ENCODE measurements at places on chromosomes 1 and 21.

DNA sequence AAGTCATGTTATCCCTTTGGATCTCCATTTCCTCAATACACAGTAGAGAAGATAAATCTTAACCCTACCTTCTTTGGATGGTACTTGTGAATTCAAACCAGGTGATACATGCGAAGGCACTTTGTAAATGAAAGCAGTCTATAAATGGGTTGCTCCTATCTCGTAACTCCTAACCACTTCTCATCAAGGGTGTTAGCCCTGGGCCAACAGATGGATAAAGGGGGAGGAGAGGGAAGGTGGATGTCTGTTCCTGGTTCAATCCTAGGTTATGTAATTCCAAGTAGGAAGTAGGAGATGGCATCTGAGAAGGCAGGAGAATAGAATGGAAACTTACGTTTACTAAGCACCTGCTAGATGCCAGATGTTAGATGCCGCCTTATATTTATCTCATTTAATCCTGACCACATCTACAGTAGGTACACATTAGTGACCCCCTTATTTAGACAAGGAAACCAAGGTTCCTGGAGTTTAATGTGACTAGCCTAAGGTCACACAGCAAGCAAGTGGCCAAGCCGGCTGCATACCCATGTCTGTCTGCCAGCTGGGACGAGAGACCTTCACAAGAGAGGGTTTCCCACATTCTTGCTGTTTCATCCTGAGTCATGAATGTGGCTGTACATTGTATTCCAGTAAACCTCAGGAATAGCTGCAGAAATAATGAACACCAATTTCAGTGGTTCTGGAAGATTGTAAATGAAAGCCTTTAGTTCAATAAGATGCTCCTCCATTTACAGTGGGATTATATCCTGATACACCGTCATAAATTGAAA, 47.7 kb downstream of the ELAVL4 start:
- DNase-seq, result no peak

DNA sequence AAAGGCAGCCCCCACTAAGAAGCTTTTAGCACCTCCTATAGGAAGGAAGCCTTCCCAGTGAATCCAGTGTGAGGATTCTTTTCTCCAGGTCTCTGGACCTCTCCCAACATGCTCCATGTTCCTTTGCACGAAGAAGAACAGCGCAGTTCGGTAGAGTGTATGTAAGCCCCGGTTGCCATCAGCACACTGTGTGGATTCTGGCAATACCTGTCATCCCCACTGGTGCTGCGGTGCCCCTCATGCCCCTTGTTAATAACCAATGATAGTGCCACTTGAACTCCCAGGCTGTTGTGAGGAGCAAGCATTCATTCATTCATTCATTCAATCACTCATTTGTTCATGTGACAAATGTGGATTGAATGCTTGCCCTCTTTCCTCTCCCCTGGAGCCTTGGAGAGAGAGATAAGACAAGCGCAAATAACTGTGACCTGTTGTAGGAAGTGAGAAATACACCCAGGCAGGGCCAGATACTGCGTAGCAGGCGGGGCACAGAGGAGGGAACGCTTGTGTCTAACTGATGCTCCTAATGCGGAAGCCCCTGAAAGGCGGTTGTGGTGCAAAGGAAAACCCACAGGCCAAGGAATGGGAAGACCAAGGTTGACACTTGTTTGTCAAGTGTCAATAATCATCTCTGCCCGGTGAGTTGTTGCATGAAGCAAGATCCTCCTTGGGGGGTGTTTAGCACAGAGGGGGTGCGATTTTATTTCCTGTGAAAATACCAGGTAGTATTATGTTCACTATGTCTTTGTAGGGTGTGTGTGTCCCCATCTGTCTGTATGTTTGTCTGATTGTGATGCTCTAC, 9.8 kb downstream of the LGR6 start:
- DNase-seq, result peak; percentile 18

DNA sequence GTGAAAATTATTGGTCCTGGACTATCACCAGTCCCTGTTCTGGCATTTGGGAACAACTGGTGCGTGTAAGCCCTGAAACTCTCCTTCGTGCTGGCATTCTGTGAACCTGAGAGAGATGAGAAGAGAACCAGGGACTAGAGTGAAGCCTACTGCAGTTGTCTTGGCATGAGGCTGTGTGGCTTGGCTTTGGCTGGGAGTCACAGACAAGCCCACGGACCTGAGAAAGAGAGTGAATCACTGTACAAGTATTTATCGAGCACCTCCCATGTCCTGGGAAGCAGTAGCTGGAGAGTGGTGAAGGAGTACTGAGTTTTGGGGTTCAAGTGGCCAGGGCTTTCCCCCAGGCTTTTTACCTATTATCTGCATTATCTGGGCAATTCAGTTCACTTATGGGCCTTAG, 63.3 kb downstream of the FGGY start:
- DNase-seq, result no peak

DNA sequence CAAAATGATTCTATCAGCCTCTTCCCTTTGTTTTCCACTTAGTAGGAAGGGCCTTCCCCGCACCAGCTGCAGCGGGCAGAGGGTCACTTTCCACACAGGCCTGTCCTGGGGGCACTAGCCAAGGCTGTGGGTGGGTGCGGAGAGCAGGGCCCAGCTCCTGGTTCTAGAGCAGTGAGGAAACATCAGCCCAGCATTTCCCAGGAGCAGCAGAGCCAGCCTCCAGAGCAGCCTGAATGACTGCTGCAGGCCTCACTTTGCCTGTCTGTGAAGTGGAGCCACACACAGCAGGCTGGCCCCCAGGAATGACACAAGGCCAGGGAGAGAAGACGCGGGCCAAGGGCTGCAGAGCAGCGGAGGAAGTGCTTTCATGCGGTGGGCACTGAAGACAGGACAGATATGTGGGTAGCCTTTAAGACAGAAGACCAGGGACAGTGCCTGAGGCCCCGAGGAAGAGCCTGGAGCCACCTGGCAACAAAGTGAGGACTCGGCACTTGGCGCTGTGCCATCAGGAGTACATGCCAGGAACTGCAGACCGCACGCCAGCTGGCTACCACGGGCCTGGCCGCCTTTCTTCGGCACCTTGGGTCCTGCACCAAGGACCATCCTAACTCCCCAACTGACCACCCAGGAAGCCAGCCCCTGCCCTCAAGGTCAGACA, 42.0 kb downstream of the ACOT7 start:
- DNase-seq, result no peak

DNA sequence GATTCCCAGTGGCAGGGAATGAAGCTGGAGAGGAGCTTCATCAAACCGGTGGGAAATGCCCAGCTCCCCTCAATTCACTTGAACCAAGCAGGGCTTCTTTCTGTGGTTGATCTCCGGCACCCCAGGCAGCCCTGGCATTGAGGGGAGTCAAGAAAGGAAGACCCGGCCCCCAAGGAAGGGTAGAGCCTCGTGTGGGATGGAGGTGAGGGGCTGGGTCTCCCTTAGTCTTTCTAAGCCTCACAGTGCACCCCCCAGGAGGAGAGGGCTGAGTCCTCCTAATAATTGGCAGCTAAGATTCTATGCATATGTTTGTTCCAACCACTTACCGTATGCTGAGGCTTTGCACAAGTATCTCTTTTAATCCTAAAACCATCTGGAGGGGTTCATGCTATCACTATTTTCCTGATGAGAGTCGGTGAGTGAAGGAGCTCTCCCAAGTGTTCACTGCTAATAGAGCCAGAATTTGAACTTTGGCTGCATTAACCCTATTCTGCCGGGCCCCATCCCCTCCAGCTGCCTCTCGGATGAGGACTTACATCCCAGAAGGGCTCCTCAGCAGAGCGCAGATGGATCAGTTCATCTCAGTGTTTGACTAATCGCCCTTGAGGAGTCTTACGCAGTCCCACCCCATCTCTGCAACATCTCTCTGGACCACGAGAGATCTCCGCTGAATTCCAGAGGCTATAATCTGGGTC, 33.1 kb upstream of the TMEM51 start:
- no peak for DNase-seq

- peak; percentile 12 for DNase-seq
Measured at GRCh38 chr1:119327450-119328155, 41.0 kb upstream of the HAO2 start.

DNA sequence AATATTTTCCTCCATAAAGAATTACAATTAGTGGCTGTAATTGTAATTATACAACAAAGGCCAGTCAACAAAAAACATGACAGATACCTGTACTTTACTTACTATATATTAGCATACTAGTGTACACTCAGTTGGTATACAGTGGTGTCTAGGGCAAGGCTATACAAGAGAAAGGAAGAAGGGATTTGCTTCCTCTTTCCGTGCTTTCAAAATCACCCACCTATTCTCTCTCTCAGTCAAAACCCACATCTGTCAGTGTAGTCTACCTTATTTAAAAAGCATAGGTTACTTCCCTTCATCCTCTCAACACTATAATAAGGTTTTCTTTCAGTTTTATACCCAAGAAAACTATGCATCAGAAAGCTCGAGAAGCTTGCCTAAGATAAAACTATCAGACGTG, 355.8 kb upstream of the NR5A2 start:
- DNase-seq, result no peak

- no peak for DNase-seq
Measured at GRCh38 chr1:10947691-10948462, 64.6 kb upstream of the TARDBP start.

DNA sequence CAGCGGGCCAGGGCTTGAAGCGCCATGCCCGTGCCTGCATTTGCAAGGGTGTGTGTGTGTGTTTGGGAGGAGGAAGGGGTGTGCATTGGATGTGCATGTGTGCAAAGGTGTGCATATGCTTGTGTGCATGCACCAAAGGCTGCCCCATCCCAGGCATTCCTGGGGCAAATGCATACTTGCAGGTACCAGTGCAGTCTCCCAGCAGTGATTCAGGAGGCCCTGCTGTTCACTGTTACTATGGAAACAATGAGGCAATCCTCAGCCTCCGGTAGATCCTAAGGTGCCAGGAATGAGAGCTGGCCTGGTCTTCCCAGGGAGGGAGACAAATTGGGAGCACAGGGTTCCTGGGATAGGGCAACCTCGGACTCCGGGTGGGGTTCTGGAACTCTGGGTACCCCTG, 7.5 kb upstream of the FNDC5 start:
- no peak for DNase-seq

GRCh38 chr1:151993084-151993733, 450 bp downstream of the S100A10 start:
- peak; percentile 46 for DNase-seq

DNA sequence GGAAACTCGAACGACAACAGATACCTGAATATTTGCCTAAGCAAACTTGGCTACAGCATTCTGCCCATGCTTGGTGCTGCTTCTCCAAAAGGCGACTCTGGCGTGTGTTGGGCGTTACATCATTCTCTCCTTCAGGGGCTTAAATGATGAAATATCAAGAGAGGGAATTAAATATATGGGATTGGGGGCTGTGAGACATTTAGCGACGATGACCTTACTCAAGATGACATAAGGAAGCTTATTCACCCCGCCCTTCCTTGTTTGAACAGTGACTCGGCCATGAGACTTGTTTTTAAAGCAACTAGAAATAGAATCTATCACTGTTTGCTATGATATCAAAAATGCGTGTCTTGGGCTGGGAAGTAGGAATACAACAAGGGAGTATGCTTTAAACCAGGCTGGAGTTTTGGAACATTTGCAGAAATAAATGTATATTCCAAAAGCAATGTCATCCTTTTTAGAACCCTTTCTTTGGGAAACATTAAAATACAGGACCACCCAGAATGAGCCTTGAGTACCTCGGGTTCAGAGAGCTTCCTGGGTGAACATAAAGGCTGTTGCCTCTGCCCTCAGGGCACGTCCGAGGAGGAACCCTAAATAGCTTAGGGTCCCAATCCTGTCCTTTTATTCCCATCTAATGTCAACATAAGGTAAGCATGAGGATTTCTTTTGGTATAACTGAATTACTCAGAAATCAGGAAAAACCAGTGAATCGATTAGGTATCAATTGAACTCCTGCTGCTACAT, 123.3 kb upstream of the SLC45A1 start:
- no peak for DNase-seq

- DNase-seq, result no peak
Measured at GRCh38 chr1:11417162-11417561, 61.8 kb upstream of the DISP3 start.

DNA sequence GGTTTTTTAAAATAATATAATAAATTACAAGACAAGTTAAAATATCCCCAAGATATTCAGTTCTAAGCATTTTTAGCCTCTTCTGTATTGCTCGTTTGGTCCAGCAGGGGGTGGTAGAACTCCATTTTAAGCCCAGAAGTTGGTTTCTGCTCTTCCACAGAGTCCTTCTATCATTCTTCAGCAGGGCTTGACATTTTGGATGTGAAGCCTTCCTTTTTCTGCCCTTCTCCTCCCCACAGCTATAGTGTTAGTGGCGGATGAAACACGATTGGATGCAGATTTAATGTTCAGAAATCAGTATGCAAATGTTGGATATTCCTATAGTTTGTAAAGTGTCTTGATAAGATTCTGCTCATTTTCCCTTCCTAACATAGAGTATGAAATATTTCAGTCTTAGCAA, 1.4 kb downstream of the NCAM2 start:
- DNase-seq, result peak; percentile 30

DNA sequence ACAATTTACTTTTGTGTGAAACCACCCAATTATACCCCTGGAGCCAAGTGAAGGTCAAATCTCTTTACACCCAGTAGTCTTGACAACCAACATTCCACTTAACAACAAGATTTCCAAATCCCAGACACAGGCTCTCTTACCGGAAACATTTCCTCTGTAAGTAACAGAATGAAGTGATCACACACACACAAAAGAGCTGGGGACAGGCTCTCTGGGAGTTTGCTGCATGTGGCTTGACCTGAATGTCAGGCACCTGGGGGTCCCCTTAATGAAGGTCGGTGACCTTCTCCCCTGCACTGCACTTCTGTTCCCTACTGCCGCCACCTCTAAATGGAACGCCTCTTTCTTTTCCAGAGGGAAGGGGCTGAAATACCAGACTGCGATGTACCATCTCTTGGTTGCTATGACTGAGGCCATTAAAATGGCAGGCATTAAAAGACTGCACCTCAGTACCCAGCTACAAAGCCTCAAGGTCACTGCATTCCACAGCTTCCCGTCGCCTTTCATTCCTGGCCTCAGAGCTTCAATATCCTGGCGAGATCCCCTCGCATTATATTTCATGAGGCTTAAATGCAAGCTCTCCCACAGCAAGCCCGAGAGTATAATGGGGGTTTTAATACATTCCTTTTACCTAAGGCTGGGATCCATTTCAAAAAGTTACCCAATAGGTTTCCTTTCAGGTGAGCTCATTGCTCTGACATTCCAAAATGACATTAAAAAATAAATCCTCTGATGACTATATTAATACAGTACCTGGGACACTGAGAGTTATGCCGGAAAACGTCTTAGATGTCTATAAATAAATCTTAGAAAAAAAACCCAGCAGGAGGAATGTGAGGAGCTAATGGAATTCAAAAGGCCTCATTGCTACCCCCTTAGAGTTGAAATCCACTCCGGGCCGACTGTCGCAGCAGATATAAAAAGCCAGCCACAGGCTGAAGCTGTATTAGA, 90.9 kb upstream of the DIRAS3 start:
- DNase-seq, result no peak

- DNase-seq, result no peak
Measured at GRCh38 chr1:246709835-246710234, 14.4 kb upstream of the SCCPDH start.

DNA sequence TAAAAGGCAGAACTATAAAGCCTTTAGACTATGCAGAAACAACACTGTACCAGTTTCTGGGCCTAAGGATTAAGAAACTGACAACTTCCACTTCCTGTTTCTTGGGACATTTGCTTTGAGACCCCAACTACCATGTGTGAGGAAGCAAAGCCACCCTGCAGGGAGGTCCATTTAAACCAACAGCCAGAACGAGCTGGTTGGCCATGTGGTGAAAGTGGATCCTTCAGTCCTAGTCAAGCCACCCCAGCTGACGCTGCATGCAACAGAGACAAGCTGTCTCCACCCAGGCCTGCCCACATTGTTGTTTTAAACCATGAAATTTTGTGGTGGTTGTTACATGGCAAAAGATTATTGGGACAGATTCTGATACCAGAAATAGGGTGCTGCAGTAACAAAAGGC, 31.8 kb upstream of the SLFNL1 start:
- DNase-seq, result no peak
